Stimulated activated CD8-positive, alpha-beta memory T cell treated with anti-CD3 and anti-CD28 coated beads, Interleukin-15, amount 100 ng/mL, for 24 hours (primary cell): ENCODE measurements at places on chromosomes 4 and X.

DNA sequence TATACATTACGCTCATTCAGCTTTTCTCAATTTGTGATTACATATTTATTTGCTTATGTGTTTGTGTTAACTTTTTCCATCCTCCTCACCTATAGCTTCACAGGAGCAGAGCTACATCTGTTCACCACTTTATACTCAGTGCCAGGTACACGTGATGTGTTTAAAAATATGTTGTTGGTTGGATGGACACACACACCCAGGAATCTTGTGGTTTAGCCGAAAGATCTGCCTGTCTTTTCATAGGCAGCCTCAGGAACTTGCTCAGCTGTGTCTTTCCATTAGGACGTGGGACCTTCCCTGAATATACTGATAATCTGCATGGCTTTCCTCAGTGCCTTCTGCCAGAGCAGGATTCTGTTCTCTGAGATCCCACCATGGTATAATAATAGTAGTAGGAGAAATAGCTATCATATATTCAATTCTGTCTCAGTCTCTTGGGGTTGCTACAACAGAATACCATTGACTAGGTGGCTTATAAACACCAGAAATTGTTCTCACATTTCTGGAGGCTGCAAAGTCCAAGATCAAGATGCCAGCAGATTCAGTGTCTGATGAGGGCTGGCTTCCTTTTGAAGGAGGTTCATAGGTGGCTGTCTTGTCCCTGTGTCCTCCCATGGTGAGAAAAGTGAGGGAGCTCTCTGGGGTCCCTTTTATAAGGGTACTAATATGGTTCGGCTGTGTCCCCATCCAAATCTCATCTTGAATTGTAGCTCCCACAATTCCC lies 50.0 kb upstream of the SOD3 start:
- no peak for DNase-seq

DNA sequence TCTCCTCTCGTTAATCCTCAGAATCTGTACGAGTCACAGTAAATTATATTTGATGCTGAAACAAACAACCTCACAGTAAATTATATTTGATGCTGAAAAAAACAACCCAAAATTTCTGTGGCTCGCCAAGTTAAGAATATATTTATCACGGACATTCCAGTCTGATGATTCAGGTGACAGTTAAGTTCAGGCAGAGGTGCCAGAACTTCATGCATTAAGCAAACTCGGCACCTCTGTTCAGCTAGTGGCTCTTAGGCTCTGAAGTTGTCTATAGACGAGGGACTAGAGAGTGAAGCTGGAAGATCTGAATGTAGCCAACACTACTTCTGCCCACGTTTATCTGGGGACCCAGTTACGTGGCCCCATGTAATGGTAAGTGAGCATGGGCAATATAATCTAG lies 132.2 kb upstream of the AGA start:
- DNase-seq = no peak

GRCh38 chrX:126177133-126177840 lies 11.2 kb upstream of the DCAF12L2 start:
- no peak for DNase-seq

- no peak for DNase-seq
These were observed 8.1 kb downstream of the ETDB start for GRCh38 chrX:135112096-135112729.

- DNase-seq = no peak
These were observed 148.4 kb upstream of the SFRP2 start for GRCh38 chr4:153937289-153937688.

DNA sequence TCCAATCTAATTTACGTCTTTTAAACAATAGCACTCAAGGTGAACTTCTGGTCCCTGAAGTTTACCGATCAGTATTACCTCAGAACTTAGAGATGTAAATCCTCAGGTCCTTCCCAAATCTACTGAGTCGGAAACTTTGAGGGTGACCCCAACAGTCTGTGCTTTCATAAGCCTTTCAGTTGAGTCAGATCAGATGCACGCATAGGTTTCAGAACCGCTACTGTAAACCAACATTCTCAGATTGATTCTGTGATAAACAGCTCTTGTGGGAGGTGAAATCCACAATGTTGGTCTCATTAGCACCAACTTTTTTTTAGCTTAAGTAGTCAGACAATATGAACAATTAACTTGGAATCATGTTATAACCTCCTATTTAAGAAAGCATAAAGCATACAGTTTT lies 86.0 kb downstream of the WWC2 start:
- DNase-seq = no peak
